ENCODE measurements at places on chromosomes 13 and 19. TPM values are rescaled to one million over a fixed set of nuclear protein-coding genes. Genes with fewer than 3 reads are reported as not detected.

DNA sequence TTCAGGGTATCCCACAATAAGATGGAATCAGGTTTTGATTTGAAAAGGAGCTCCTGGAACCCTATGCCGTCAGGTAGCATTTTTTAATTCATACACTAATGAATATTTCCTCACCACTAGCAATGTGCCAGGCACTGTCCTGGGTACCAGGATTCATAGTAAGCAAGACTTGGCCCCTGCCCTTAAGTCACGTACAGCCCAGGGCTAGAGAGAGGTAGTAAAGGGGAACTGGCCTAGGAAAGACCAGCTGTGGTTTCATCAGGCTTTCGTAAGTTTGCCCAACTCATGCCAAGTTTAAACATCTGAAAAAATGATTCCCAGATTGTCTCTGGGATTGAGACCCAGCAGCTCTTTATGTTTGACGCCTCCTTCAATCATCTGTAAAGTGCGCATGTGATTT is 45.9 kb upstream of the AMER2 start:
- DNase-seq, result no peak

- DNase-seq, result peak; percentile 89
These were observed 384.5 kb upstream of the GPC6 start for GRCh38 chr13:92842145-92842544.

- DNase-seq, result peak; percentile 33
These were observed 4.2 kb downstream of the DMRTC2 start for GRCh38 chr19:41849067-41849466.

DNA sequence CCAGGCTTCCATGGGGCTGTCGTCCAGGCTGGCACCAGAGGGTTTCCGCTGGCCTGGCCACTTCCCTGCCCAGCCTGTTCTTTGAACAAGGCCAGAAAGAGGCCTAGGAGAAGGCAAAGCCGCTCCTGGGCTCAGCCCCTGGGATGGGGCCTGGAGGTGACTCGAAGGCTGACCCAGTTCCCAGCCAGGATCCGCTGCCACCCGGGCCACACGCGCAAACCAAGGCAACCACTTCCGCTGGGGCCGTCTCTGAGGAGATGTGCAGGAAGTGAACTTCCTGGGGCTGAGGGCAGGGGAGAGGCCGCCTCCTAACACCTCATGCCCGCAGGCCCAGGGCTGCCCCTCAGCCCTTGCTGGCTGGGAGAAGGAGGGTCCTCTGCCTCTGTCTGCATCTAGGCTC is 15.2 kb downstream of the PLEKHF1 start:
- no peak for DNase-seq

The EID2 gene
- 14.8 TPM for total RNA-seq
